Right lung (tissue), 10 donors: ENCODE measurements at places on chromosomes 1 and 21.

DNA sequence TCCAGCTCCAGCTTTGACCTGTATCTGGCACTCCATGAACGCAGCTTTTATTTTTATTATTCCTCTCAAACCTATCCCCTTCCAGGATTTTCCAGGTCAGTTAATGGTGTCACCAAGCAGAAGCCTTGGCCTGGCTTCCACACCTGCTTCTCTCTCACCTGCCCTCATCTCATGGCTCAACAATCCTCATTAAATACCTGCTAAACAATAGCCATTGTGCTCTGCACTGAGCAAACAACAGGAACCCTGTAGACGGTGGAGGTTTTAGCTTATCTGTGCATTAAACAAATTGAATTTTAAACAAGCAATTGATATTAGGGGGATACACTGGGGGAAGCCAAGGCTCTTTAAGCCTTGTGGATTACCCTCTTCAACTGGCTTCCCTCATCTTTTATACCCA lies 15.3 kb downstream of the PYCR2 start:
- DNase-seq, result no peak

DNA sequence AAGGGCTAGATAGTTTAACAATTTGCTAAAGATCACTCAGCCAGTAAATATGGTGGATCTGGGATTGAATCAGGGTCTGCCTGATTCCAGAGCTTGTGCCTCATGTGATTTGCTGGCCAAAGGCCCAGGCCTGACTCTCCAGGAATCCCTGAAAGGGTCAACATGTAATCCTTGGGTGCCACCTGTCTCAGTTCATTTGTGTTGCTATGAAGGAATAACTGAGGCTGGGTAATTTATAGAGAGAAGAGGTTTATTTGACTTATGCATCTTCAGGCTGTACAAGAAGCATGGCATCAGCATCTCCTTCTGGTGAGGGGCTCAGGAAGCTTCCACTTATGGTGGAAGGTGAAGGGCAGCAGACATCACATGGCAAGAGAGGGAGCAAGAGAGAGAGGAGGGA lies 144.9 kb downstream of the FCRL5 start:
- DNase-seq, result no peak

- DNase-seq, result no peak
These were observed 52.5 kb downstream of the LRRC8C start for GRCh38 chr1:89685461-89685860.

GRCh38 chr1:243628476-243628907 lies 221.6 kb downstream of the AKT3 start:
- DNase-seq, result no peak

GRCh38 chr1:15911927-15912326 lies 64.0 kb downstream of the ZBTB17 start:
- no peak for DNase-seq

- peak; percentile 46 for DNase-seq
These were observed 9.9 kb downstream of the GPR3 start for GRCh38 chr1:27402349-27402754.

DNA sequence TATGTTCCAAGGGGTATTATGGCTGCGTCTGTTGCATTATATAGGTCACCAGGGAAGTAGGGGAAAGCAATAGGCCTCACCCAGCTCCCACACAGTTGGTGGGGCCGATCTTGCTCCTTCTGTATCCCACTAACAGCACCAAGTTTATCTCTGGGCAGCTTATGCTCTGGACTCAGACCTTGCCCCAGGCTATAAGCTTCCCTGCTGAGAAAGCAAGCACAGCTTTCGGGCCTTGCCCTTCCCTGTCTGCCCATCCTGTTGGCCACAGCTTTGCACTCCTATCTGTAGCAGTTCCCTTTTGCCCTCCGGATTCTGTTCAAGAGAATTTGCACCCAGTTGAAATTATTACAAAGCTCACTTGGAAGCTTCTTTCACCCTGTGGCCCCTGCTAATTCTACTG lies 12.9 kb downstream of the KCNE1 start:
- DNase-seq, result no peak
